A549 treated with dexamethasone at 1 μM for 4 hours (cell line): ENCODE measurements at places on chromosomes 6 and 20. TPM values are rescaled to one million over a fixed set of nuclear protein-coding genes. Genes with fewer than 3 reads are reported as not detected.

The TCF15 gene
- not detected in 5 replicates for total RNA-seq

The LY6G6D gene
- total RNA-seq: not detected in 5 replicates

The GABRR1 gene
- total RNA-seq: not detected in 5 replicates

The COL12A1 gene
- 4.3 to 6.7 TPM (median 5.4 TPM) in 5 replicates for total RNA-seq

The CD24 gene
- 238 to 374 TPM (median 349 TPM) in 5 replicates for total RNA-seq

The BTBD3 gene
- total RNA-seq: 12.5 to 17.8 TPM (median 16.2 TPM) in 5 replicates
